Stimulated activated CD4-positive, alpha-beta T cell treated with anti-CD3 and anti-CD28 coated beads, Interleukin-4, amount 100 ng/mL, for 4 hours (primary cell): ENCODE measurements at places on chromosomes 2 and 18.

- DNase-seq = no peak
Measured at GRCh38 chr18:65298422-65298821, 452.4 kb upstream of the CDH7 start.

- no peak for DNase-seq
Measured at GRCh38 chr2:67997903-67998302, 64.9 kb downstream of the C1D start.

- no peak for DNase-seq
Measured at GRCh38 chr18:76345901-76346300, 149.1 kb downstream of the ZNF516 start.

GRCh38 chr2:88967844-88968243 lies 276.4 kb downstream of the RPIA start:
- no peak for DNase-seq

- DNase-seq = no peak
Measured at GRCh38 chr2:23531280-23531679, 146.3 kb downstream of the KLHL29 start.

DNA sequence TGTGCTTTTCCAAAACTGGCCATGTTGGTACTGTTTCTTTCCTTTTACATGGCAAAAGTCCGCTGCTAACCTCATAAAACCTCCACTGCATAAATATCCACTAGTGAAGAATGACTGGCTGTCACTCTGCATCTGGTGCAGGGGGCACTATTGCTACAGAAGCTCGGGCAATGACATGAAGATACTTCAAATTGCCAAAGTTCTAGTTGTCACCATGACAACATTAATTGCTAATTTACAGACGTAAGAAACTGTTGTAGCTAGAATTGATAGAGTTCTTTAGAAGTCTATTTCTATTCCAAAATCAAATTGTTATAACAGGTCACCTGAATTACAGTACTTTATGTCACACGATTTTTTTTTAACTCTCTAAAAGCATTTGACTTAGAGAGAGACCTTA lies 845 bp downstream of the CFAP210 start:
- DNase-seq = no peak

DNA sequence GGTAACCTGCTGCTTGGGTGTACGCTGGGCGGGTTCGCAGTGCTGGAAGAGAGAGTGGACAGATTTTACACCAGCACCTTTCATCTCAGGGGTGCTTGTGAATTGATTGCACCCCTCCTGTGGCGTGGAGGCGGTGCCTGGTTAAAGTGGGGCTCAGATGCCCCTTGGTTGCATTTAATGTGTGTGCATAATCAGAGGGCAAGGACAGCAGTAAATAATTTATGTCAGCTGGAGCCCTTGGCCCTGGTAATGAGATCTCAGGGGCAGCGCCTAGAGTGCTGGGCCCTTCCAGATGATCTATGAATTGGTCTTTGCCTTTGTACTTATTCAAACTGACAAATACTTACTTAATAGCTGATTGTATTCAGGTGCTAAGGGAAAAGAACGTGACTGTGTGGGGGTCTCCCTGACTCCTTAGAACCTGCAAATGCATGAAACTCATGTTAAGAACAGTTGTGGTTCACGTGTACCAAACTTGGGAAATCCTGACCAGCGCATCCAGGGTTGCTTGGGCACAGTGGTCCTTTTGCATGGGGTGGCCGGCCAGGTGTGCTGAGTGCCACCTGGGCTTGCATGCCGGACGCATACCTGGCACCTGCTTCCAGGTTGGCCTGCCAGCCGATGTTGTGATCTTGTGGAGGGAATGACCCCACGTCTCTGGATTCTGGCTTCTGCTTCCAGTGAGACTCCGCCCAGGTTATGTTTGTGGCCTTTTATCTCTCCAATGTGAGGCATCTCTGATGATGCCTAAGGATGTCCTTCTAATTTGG lies 118.5 kb downstream of the AGAP1 start:
- DNase-seq = no peak

DNA sequence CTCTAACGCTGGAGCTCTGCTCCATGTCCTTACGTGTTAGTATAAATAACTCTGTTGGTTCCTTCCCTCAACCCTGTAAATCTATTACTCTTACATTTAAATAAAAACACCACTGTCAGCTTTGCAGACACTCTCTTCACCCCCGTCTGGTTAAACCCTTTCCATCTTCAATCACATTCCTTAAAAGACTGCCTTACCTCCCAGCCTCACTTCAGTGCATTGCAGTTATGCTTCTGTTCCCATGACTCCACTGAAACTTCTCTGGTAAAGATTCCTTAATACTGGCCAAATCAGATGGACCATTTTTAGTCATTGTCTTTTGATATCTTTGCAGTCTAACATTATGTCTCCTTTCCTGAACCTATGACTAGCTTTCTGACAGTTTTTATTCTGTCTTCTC lies 61.7 kb downstream of the EML4 start:
- DNase-seq = no peak

- no peak for DNase-seq
Measured at GRCh38 chr2:158144914-158145625, 43.4 kb downstream of the UPP2 start.

DNA sequence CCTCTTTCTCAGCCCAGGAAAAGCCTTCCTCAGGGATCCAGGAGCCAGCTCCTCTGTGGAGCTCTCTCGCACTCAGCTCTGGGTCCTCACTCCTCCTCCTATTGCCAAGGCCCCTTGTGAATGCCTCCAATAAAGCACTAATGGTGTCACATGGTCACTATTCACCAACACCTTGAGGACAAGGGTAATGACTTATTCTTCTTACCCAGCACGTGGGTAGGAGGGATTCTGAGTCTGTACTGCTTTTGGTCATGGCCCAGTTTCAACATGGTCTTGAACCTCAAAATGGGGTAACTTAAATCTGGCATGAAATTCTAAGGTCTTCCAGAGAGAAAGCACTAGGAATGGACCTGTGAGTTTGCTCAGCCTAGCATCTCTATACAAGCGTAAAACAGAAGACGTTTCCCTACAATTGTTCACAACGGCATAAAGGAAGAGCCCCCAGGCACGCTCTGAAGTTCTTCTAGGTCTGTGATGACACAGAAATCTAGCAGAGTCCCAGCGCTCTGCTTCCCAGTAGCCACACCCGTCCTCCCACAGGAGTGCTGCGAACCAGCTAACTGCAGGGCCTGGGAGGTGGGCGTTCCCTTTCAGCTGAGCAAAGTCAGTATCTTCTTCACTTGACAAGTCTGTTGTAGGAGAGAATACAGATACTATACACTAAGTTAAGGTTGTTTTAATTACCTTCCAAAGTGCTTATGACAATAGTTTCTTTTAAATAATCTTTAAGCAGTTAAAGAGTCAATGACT lies 14.6 kb upstream of the KIDINS220 start:
- DNase-seq = no peak

DNA sequence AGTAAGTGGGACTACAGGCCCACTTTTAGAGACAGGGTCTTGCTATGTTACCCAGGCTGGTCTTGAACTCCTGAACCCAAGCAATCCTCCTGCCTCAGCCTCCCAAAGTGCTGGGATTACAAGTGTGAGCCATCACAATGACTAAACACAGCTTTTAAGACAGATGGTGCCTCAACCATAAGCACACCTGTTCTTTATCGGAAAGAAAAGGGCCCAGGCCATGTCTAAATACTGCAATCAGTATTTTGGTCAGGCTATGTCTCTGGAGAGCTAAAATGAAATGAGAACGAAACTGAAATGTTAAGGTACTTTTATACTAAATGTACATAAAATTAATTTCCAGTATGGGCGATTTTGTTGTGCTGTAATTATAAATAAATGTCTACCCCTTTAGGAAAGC lies 69.5 kb upstream of the SPTBN1 start:
- no peak for DNase-seq

DNA sequence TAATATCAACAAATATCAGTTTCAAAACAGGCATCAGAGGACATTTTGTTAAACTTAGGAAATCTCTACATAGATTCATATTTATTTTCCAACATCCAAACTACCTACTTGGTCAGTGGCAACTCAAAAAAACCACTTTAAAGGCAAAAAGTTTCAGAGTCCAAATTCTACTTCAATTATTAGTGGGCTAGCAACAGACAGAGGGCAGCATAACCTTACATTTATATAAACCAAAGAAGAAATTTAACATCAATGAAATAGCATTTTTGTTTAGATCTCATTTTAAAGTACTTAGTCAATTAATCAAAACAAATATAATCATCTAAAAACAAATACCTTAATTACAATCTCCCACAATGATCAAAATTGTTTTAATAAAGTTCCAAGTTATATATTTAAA lies 33.3 kb downstream of the RTTN start:
- no peak for DNase-seq

GRCh38 chr2:163756588-163756987 lies 20.8 kb upstream of the FIGN start:
- no peak for DNase-seq

DNA sequence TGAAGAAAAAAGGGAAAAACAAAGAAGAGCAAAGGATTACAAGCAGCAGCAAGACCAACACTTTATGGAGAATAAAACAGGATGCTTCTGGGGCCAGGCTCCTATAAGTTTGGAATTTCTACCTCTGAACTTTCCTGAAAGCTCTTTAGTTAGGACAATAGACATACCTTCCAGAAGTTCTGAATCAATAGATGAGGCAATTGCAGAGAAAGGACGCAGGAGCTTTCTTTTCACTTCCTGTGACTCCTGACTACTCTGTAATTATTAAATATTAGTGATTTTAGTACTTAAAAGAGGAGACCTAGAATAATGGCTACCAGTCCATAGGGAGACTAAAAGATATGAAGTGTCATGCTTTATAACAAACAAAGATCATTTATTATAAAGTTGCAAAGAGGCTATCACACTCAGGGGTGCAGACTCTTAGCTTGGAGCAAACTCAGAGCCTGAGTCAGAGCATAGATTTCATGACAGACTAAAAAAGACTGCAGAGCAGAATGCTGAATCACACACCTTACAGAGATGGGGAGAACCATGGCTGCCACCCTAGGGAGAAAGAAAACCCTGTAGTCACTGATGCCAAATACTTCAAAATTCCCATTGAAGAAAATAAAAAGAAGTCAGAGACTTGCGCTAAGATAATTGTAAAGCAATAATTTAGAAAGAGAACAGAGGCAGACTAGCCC lies 52.5 kb upstream of the FAM136A start:
- no peak for DNase-seq

GRCh38 chr18:37452682-37453385 lies 112.8 kb downstream of the CELF4 start:
- no peak for DNase-seq

DNA sequence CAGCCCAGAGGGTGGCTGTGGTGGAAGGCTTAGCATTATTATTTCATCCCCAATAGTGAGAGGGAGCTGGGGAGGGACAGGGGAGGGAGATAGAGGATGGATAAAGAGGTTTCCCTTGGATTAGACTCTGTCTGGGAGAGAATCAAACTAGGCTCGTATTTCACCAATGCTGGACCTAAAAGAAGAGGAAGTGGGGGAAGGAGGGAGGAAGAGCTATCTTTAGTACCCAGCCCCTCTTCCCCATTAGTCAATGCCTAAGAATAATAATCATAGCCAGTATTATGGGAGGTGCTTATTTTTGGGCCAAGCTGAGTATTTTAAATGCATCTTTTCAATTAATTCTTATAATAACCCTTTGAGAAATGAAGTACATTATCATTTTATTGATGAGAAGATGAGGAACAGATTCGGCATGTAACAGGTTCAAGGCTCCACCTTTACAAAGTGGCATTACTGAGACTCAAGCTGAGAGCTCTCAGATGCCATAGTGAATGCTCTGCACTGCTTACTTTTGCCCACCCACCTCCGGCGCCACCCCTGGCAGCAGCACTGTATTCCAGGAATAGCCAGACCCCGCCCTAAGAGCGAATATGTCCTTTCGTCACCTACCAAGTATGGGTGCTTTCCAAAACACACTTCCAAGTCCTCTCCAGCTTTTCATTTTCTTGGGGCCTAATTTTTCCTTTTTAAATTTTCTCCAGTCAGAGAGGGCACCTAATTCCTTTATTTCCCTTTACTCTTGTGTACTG lies 21.0 kb downstream of the PAX8 start:
- no peak for DNase-seq

DNA sequence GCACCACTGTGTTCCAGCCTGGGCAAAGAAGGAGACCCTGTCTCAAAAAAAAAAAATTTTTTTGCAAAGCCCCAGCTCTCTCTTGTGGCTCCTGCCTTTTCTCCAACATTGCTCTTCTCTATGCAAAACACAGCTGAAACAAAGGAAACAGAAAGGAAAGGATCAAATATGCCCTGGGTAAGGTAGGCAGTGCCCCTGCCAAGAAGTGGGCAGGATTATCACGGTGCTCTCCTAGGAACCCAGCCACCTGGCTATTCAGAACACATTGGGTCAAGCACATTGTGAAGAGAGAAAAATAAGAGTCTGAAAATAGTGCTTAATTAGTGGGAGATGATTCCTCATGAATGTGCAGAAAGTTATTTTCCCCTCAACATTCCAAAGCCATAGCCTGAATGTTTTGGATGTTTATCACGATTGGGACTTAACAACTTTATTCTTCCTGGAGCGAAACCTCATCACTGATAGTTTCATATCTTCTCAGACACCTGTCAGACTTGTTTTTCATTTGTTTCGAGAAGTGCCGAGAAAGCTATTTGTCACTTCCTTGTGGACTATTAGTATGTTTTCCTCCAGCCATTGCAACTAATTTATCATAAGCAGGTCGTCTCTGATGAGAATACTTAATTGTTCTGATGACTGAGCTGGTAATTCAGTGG lies 42.7 kb upstream of the RPL31 start:
- DNase-seq = no peak

- no peak for DNase-seq
Measured at GRCh38 chr18:58640428-58640805, 11.5 kb upstream of the ALPK2 start.

GRCh38 chr18:49274188-49274714 lies 186.2 kb downstream of the DYM start:
- DNase-seq = no peak

GRCh38 chr2:19898592-19899329 lies 3.0 kb downstream of the TTC32 start:
- DNase-seq = no peak

- DNase-seq = no peak
Measured at GRCh38 chr2:53504507-53504906, 263.1 kb upstream of the CHAC2 start.

GRCh38 chr18:47179520-47179919 lies 3.4 kb upstream of the IER3IP1 start:
- DNase-seq = no peak

DNA sequence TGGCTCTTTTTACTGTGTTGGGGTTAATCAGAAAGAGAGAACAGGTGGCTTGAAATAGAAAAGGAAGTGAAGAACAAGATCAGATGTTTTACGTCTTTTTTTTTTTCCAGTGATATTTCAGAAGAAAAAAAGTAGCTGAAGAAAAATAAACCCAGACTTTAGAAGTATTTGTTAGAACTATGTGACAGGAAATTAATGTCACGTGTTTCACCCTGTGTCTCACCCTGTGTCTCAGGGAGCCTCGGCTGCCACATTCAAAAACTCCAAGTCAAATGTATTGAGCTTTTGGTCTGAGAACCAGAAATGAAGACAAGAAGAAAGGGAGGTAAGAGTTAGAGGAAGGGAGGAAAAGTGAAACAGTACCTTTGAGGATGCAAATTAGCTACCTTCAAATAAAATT lies 38.0 kb downstream of the AKAIN1 start:
- no peak for DNase-seq

DNA sequence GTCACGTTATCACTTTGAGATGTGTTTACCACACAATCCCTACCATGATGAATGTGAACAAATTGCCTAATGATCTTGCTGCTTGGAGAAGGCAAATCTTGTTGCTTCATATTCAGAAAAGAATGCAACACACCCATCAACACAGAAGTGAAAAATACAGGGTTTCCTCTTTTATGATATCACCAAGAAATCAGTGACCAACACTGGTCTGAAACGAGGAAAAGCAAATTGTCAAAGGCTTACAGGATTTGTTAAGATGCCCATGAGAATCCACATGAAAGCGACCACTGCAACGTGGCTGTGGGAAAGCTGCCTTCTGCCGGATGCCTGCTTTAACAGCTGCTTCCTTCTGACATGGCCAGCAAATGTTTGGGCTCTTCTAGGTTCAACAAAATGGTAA lies 397.6 kb upstream of the LRATD1 start:
- no peak for DNase-seq
